Stimulated activated CD4-positive, alpha-beta T cell treated with anti-CD3 and anti-CD28 coated beads, Interleukin-4, amount 100 ng/mL, for 1 hour (primary cell): ENCODE measurements at places on chromosomes 7 and 10.

GRCh38 chr7:84228526-84228925, 33.9 kb upstream of the SEMA3A start:
- no peak for DNase-seq

DNA sequence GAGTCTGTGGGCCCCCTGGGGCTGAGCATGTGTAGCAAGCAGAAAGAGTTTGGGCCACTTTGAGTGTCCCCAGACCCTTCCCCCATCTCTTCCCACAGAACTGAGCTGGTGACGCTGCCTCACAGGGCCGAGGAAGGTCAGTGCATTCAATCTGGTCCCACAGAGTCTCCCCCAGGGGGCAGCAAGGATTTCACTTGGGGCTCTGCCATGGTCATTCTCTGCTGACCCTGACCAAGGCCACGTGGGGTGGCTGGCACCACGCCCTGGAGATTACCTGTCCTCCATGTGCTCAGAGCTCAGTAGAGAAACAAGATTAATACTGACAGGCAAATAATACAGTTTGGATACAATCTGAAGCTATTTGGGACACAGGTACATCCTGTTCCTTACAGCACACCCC, 30.2 kb downstream of the ADRA2A start:
- DNase-seq = no peak

- no peak for DNase-seq
These were observed 76.6 kb downstream of the SEMA3C start for GRCh38 chr7:80842022-80842790.

GRCh38 chr7:111173990-111174389, 83.1 kb downstream of the LRRN3 start:
- DNase-seq = no peak

DNA sequence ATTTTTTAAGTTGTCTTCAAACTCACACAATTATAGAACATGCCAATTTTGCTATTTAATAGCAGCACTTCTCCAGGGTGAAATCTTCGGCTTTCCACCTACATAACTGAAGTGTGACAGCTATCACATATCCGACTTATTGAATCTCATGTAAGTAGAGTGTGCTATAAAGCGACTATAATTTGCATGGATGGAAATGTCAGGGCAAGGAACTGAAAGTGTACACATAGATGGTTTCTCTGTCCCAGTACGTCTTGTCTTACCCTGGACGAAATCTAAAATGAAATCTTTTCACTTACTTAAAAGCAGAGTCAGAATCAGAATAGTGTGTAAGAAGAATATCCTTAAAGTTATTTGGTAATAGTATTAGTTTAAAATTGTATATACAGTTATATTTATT, 132.3 kb downstream of the THSD7A start:
- DNase-seq = no peak

DNA sequence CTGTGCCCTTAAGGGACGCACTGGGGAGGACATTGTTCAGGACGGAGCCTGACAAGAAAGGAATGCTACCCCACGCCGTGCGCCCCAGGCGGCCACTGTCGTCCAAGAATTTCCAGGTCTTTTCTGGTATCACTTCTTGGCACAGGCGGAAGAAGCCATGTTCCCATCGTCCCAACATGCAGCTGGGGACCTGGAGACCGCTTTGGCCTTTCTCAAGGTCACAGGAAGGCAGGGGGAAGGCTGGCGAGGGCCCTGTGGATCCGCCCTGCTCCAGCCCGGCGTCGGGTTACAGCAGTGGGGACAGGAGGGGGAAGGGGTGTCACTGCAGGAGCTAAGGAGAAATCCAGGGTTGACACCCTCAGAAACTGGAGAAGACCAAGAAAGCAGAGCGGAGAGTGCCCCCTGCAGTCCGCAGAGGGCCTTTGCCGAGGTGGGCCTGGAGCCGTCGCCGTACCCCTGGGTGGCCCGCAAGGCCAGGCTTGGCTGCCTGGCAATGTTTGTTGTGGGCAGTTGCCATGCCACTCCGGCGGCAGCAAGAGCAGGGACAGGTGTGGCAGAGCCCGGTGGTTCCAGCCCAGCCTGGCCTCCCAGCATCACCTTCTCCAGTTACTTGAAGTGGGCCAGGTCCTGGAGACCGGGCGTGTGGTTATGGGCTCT, 104.1 kb downstream of the LHPP start:
- no peak for DNase-seq

DNA sequence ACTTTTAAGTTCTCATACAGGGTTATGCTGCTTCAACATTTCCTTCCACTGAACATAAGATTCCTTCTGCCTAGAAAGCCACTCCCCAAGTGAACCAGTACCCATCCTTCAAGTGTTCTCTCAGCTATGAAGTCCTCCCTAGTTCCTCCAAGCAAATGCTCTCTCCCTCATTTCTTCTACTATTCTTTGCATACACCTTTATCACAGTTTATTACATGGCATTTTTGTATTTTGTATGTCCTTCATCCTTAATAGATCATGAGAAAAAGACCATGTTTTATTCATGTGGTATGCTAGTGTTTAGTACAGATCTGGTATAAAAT, 1.9 kb downstream of the SYPL1 start:
- DNase-seq = no peak

DNA sequence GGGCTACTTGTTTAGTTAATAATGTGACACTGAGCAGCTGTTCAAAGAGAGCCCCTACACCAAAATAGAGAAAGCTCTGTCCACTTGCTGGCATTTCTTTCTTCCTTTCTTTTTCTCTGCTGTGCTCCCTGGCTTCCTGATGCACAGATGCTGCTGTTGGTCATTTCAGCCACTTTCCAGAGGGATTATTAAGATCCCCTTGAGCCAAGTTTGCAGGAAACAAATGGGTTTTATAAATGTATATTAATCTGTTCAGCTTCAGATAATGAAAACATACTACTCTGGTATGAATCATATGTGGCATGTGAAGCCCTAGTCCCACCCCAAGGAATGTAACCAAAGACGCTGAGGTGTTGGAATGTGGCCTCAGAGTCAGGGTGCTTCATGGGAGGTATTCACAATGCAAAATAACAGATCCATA, 638.2 kb upstream of the FZD8 start:
- no peak for DNase-seq

- DNase-seq = no peak
These were observed 28.6 kb upstream of the LAMB4 start for GRCh38 chr7:108158776-108159175.

DNA sequence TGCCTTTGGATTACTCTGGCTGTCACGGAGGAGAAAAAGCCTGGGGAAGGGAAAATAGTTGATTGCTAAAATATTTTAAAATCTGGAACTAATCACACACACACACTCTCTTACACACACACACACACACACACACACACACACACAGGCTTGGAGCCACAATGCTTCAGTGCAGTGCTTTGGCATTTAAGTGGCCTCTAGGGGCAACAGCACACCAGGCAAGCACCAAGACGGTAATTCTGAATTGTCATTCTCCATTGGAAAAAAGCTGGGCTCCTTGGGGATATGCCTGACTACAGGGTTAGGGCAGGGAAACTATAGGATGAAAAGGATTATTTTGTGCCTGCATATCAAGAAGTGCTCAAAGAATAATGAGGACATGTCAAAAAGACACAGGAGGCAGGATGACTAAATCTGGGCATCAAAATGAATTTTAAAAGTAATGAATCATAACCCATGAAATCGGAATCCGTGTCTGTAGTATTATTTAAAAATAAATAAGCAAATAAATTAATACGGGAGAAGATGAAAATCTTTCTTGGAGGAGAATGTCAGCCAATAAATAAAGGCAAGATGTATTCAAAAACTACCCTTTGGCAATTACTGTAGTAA, 30.4 kb upstream of the DDC start:
- DNase-seq = no peak

GRCh38 chr10:75852851-75853484, 421.5 kb downstream of the LRMDA start:
- DNase-seq = no peak

DNA sequence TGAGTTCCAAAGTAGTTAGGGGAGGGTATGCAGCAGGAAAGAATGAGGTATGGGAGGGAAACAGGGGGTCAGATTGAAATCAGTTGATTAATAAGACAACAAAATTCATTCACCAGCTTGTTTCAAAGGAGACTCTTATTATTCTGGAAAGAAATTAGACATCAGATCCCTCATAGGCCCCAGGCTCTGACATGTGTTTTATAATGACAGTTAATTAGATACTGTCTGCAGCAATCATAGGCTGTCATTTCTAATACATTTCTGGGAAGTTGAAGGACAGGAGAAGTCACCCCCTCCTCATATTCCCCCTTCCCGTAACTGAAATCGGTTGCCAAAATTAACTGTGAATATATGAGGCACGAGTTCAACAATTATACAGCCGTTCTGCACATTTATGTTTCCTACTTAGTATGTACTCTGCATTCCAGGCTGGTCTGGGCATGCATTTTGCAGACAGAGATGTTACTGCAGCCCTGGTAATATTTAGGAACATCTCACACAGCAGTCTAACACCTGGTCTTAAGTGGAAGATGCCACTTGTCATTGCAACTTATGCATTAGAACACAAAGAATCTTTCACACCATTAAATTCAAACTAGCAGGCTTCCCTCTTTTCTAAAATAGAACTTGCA, 355.2 kb upstream of the LRGUK start:
- no peak for DNase-seq

GRCh38 chr10:21895932-21896331, 107.6 kb downstream of the DNAJC1 start:
- no peak for DNase-seq

GRCh38 chr7:99079104-99079503, 64.8 kb downstream of the SMURF1 start:
- no peak for DNase-seq

DNA sequence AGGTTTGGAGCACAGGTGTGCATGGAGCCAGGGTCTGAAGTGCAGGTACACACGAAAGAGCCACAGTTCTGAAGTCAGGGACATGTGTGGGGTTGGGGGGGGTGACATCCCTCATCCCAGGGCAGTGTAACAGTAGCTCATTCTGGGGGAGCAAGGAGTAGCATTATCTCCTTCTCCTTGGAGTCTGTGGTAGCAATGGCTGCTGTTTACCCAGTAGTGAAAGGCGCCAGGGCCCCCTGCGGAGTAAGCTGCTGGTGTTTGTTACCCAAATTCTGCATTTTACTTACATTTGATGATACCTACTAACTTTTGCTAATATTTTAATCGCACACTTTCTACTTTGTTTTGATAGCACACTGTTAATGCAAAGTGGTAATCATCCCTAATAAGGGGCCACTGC, 665.5 kb downstream of the GATA3 start:
- DNase-seq = no peak

GRCh38 chr7:84507529-84507928, 312.9 kb upstream of the SEMA3A start:
- no peak for DNase-seq

- DNase-seq = no peak
These were observed 108.1 kb downstream of the ZFAND4 start for GRCh38 chr10:45564303-45564959.

- no peak for DNase-seq
These were observed 20.6 kb downstream of the UBTD1 start for GRCh38 chr10:97519342-97519741.

GRCh38 chr10:94358480-94358879, 4.3 kb downstream of the NOC3L start:
- DNase-seq = no peak

GRCh38 chr10:129090618-129091366, 376.2 kb upstream of the MGMT start:
- DNase-seq = no peak

GRCh38 chr10:97336006-97336405, 1.5 kb upstream of the FRAT2 start:
- no peak for DNase-seq

DNA sequence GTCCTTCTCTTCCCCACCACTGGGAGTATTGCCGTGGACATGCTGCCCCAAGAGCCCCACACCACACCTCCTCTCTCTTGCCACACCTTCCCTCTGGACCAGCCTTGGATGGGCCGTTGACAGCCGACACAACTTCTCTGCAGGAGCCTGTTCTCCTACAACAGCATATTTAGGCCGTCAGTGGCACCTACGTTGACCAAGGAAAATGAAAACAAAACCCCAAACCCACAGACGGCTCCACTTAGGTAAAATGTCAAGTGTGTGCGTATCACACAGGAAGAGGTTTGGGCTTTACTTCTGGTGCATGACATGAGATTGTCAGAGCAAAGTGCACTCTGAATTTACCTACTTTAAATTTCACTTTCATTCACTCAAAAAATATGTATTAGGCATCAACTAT, 246.6 kb downstream of the ZMYND11 start:
- DNase-seq = no peak

DNA sequence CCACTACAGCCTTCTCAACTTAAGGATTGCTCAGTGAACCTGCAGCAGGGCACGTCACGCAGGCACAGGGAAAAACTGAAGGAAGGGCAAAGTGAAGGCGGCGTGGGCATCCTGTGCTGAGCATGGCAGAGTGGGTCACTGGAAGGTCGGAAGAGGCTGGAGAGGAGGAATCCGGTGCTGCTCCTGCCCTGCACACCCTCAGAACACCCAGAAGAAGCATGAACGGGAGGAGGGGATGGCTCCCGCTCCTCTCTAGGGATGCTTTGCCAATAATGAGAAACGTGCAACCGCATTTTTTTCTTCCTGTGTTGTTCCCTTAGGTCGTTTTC, 175.1 kb downstream of the TNS3 start:
- DNase-seq = no peak

DNA sequence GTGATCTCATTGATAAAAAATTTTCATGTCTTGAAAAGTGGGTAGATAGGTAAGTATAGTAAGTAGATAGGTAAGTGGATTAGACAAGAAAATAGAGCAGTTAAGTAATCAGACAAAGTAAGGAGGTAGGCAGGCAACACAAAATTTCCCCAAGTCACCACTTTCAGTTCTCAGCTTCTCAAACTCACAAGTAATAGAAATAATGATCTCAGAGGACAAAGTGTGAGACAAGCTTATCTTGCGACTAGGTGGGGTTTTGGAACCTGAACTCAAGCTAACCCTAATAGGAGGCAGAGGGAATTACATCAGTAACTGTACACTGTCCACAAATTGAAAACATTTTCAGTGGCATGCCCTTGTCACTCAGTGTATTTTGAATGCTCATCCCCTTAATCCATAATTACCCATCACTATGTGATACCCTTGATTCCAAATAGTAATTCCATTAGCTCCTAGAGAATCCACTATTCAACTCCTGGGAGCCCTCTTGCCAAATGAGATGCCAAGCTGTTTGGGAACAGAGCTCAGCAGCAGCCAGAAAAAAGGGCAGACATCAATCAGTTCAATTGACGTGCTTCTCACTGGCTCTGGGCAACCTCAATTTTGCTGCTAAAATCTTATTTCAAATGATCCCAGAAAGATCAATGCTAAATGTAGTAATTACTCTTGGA, 703.2 kb downstream of the XPNPEP1 start:
- no peak for DNase-seq

- peak; percentile 42 for DNase-seq
These were observed 85.4 kb downstream of the ICA1 start for GRCh38 chr7:8176370-8177081.

GRCh38 chr7:155228459-155228845, 69.2 kb upstream of the INSIG1 start:
- no peak for DNase-seq
